ENCODE measurements at places on chromosomes 6 and 20.

GRCh38 chr20:20480689-20481088 lies 112.8 kb downstream of the INSM1 start:
- peak; percentile 4 for DNase-seq

DNA sequence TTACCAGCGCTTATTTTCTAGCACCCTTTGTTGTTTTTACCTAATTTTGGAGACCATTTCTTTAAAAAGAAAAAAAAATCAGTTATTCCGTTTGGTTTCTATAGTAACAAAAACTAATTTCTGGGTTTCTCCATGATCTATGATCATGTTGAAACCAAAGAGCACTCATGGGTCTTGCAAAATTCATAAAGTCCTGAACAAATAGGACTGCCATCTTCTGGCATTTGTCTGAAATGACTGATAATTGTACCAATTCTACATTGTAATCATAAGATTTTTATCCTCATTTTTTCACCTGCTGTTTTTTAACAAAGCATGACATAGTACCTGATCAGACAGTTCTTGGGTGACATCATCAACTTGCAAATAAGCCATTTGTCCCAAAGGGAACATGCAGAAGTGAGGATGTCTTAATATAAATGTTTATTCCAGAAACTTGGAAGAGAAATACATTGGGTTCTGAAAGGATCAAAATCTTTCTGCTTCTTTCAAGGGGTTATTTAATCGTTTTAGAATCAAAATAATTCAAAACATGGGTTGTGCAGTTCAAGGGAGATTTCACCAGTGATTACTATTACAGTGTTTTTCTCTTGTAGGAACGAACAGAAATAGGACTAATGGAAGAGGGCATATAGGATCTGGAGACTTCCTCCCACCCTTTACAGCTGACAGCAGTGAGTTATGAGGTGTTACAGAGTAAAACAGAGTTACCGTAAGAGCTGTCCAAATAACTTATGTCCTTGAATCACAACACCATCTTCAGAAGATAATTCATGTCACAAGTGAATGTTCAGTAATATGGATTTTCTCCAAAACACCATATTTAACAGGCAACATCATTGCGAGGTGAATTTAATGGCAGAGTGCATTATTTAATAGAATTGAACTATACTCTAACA lies 87.1 kb upstream of the GJE1 start:
- DNase-seq, result peak; percentile 12

GRCh38 chr20:45857882-45858216 lies 435 bp downstream of the ZSWIM3 start:
- no peak for DNase-seq

DNA sequence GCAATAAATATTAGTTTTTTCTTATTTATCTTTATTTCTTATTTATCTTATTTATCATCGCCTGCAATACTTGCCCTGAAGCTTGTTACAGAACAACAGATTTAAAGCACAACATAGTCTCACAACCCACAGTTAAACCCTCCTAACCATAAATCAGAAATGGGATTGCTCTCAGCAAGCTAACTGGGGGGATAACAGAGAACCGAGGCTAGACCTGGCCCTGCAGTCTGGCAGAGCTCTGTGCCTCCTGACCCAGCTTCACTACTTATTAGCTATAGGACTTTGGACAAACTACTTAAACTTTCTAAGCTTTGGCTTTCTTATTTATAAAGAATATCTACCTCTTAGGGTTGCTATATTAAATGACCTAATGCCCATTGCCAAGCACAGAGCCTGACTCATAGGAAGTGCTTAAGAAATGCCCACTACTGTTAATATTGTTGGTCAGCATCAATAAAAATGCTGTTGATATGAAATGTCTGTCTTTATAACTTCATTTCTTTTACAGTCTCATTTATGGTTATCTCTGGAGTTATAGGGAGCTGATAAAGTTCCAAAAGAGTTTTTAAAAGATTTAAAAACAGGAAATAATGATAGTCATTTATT lies 87.9 kb upstream of the BEND6 start:
- no peak for DNase-seq

DNA sequence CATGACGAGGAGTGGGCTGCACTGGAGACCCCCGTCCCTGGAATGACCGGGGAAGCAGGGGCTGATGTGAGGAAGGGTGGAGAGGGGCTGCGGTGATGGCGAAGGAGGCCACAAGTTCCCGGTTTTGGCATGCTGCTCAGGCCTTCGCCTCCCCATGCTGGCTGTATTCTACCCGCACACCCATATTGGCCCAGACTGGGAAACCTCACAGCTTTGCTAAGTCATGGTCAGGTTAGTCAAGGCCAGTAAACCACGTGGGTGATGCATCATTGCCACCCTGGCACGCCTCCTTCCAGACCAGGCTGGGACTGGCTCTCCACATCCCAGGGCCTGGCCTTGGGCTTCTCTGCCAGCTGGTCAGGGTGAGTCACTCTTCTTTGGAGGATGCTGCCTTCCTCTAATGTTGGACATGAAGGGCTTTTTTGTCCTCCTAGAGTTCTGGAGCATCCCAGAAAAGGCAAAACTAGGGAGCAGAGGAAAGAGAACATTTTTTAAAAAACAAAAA lies 53.8 kb downstream of the PCNA start:
- DNase-seq, result peak; percentile 89

- no peak for DNase-seq
These were observed 64.8 kb upstream of the POU3F2 start for GRCh38 chr6:98769546-98769945.

DNA sequence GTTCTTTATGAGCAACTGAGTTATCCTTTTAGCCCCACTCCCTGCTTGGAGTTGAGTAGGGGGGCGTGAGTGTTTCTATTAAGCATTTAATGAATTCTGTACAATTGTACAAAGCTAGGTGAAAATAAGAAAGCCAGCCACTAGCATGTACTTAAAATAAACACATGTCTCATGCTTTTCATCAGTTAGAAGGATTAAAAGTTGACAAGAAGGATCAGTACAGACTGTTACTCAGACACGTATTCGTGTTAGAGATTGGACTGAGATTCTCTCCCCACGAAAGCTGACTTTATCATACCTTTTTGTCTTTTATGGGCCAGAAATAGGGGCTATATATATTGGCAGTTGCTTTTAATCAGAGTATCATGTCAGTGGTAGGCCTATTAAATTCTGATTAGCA lies 1.7 kb downstream of the HSF2 start:
- no peak for DNase-seq

- DNase-seq, result no peak
These were observed 129.2 kb downstream of the GMPR start for GRCh38 chr6:16367571-16367970.

- DNase-seq, result no peak
These were observed 84.9 kb upstream of the CARMIL1 start for GRCh38 chr6:25194172-25194678.

DNA sequence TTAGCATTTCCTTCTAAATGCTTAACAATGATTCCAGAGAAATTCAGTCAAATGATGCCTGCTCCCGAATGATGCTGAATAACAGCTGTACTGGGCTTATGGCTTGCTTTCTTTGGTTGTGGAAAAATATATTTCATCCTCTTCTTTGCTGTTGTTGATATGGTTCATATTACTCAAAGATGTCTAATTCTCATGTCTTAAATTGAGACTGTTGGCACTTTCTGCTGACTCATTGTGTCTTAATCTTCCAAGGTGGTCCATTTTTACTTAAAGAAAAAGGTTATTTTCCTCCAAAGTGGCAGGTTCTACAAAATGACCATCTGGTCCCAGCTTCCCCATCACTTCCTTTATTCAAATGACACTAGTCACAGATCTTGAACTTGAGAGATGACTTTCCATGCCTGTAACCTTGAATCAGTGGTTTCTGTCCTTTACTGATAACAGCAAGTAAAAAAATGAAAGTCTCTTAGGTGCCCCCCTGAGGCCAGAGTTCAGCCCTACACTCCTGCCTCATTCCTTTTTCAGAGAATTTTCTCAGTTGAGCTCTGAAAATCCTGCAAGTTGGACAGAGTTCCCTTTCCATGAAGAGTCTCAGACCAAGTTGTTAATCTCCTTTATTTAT lies 6.9 kb downstream of the SNAP25 start:
- DNase-seq, result no peak

DNA sequence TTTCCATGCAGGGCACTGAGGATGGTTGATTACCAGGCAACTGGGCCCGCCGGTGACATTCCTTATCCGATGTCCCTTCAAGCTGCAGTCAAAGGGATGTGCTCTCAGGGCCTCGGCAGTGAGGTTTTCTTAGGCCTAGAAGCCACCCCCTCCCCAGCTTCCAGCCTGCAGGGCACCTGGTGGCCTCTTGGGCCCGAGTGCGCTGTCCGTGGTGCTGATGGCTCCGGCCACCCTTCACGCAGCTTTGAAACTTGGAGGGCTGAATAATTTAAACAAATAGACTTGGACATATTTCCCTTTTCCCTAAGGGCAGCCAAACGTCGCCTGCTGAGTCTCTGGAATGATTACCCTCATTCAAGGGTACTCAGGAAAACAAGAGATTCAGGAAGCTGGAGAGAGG lies 8.9 kb upstream of the MLN start:
- peak; percentile 65 for DNase-seq

DNA sequence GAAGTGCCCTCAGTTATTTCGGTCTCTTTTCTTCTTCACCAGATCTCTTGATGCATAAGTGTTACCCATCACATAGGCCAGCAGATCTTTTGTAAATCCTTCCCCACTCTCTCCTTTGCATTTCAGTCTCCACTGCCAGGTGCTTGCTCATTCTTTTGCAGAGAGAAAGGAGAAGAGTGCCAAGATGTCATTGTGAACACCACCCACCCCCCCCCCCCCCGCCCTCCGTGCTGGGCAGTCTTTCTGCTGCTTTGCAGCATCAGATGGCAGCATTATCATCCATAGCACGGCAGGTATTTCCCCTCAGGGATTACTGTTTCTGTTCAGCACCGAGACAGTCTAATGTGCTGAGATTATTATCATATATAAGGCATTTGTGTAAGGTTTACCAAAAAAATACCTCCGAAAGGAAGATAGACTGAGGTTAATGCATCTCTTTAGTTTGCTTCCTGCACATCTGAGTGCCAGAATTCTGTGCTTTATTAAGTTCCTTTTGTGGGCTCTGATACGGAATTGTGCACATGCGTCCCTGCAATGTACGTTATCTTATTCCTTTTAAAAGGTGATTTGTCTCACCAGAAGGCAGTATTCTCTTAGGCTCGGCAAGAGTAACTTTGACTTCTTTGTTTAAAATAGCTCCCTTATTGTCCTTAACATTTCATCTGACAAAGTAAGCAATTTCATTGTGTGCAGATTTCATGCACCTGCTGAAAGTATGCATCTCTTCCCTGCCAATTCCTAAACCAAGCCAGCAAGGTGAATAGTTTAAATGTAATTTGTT lies 128.8 kb downstream of the PHACTR1 start:
- DNase-seq, result no peak

GRCh38 chr20:49214571-49214970 lies 4.6 kb upstream of the DDX27 start:
- DNase-seq, result no peak

DNA sequence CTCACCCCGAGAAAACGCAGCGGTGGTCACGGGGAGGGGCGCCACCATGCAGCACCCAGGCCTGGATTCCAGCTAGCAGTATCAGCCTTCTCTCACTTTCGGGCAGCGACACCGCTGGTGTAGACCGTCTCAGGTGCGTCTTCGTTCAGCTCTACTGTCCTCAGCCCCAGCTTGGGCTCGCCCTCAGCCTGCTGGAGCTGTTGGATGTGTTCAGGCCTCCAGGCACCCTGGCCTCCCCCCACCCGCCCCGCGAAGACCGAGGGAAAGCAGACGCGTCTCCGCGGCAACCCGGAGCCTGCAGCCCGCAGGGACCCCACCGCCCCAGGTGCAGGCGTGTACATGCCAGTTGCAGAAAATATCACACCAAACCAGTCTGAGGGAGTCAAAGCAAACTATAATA lies 60.8 kb upstream of the CARMIL1 start:
- no peak for DNase-seq

DNA sequence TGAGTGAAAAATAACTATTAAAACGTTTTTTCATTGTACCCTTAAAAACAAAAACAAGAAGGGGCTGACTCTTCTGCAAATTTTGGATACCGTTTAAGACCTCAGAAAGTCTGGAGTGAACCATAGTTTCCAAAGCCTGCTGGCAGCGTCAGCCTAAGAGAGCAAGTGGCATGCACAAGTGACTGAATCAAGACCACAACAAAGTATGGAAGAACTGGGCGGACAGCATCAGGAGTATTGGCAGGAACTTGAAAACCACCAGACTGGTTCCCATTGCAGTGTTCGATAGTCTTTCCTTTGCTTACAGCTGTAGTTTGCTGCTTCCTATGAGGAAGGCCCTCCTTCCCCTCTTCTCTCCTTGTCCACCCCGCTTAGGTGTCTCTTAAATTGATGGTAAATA lies 33.7 kb upstream of the MYLIP start:
- DNase-seq, result no peak

GRCh38 chr20:29742699-29743100 lies 1514.8 kb upstream of the DEFB115 start:
- no peak for DNase-seq

- DNase-seq, result peak; percentile 71
These were observed 249.0 kb upstream of the OPRM1 start for GRCh38 chr6:153790048-153790447.

DNA sequence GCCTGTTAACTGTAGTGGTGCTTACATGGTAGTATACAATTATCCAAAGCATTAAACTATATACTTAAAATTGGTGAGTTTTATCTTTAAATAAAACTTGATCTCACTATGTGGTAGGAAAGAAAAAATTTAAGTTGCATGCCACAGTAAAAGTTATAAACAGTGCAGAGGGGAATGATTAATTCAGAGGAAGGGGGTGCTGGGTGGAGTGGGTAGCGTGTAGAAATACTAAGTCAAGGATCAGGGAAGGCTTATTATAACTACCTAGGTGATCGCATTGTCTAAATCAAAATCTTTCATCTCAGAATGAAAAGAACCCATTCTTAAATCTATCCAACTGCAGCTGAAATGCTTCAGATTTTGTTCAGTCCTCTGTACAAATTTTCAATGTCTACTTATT lies 428.3 kb downstream of the ADGRB3 start:
- no peak for DNase-seq

DNA sequence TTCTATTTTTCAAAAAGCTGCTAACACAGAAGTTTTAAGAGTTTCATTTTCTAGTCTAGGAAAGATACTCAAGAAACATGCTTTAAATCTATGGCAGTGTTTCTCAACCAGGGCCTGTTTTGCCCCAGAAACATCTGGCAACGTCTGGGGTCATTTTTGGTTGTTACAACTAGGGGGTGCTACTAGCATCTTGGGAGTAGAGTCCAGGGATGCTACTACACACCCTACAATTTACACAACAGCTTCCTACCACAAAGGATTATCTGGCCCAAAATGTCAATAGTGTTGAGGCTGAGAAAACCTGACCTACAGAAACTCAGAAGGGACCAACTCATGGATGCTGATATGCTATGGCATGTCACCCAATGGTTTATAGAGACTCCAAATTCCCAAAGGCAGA lies 24.4 kb downstream of the SERAC1 start:
- DNase-seq, result no peak

- DNase-seq, result no peak
These were observed 49.9 kb upstream of the BMP5 start for GRCh38 chr6:55925292-55925691.

DNA sequence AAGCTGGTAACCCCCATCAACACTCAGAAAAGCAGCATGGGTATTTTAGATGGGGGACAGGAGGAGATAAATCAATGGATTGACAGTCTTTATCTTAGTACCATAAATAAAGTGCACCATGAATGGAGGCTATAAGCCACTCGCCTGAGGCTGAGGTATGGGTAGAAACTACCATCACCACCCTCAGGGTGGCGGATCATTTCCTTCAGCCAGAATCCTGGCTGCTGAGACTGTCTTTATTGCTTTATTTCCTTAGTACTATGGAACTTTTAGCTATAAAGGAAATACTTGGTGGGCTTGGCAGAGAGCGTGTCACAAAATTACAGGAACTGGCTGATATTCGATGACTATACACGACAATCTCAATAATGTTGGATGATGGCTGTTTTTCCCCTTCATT lies 52.2 kb downstream of the STK38 start:
- DNase-seq, result no peak

GRCh38 chr6:129451187-129451586 lies 258.8 kb downstream of the ARHGAP18 start:
- no peak for DNase-seq

All from HTR-8/SVneo (cell line).